ENCODE measurements at places on chromosomes 16 and 17. TPM values are rescaled to one million over a fixed set of nuclear protein-coding genes. Genes with fewer than 3 reads are reported as not detected.

DNA sequence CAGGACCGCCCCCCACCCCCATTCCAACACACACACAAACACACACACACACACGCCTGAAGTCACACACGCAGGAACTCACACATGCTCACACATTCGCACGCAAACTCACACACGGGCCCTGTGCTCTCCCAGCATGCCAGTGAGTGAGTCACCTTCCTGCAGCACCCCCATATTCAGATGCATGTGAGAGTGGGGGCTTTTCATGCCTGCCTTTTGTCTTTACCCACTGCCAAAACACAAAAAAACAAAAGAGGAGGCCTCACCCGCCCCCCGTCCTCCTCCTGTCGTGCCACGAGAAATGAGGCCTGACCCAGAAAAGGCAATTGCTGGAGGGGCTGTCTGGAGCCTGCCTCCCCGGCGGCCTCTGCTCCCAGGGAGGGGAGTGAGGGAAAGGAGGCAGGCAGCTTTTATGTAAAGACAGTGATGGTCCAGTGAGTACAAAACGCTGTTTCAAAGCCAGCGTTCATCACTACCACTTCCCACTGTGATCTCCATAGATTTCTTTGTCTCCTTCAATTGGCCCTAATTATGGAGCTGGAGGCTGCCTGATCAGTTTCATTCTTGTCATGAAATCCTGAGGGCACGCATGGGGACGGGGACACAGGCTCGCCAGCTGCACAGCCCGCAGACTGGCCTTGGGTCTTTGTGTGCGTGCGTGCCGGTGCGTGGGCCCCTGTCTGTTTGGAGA, 29.5 kb upstream of the GSE1 start:
- DNase-seq, result no peak

DNA sequence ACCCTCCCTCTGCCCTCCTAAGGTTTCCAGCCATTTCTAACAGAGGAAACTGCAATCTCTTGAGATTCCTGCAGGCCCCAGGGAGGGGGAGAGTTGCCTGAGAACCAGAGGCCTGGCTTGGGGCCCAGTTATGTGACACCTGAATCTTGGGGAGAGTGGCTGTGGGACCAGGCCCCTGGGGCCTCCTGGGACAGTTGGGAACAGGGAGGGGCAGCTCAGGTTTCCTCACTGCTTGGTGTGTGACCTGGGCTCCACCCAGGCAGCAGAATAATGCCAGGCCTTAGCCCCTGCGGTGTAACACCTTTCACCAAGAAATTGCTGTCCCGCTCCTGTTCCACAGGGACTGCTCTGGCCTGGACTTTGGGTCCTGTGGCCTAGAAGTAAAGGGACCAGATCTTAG, 44.3 kb upstream of the CRHR1 start:
- no peak for DNase-seq

GRCh38 chr16:27962197-27962596, 101.3 kb downstream of the GSG1L start:
- DNase-seq, result no peak

DNA sequence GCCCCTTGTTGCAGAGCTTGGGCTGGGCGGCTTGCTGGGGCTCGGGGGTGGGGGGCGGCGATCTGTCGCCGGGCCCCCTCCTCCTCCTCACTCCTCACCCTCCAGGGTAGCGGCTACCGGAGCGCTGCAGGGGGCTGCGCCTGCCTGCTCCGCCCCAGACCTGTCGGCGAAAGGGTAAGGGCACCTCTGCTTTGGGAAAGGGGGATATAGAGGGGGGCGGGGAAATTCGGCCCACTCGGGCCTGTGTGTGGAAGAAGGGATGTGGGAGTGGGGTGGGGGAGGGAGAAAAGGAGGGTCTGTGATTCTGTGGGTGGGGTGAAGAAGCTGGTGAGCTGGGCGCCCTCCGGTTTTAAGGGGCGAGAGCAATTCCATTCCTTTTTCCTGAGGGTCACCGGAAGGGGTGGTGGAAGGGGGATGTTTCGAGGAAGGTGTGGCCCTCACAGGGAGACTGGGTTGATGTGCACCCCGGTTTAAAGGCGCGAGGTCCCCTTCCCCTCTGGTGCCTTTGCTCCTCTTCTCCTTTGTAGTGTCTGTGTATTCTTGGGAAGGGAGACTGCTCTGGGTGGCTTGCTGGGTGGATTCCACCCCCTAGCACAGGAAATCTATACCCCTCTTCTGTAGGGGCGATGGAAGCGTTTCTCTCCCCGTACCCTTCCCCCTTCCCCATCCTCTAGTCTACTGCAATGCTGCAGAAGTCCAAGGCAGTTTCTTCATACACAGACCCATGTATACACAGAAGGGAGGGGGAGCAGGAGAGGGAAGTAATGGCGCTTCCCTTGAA, 878 bp downstream of the TAOK1 start:
- DNase-seq, result no peak

- peak; percentile 51 for DNase-seq
Measured at GRCh38 chr16:56191156-56191815, at the start of gene GNAO1. Gene GNAO1 (plus strand): TSS chr16:56191489. CDS start chr16:56192236, 747 bp downstream.

GRCh38 chr17:42325026-42325425, 36.7 kb downstream of the STAT5A start:
- DNase-seq, result peak; percentile 87

- DNase-seq, result no peak
Measured at GRCh38 chr17:47299239-47299910, 24.4 kb upstream of the EFCAB13 start.

DNA sequence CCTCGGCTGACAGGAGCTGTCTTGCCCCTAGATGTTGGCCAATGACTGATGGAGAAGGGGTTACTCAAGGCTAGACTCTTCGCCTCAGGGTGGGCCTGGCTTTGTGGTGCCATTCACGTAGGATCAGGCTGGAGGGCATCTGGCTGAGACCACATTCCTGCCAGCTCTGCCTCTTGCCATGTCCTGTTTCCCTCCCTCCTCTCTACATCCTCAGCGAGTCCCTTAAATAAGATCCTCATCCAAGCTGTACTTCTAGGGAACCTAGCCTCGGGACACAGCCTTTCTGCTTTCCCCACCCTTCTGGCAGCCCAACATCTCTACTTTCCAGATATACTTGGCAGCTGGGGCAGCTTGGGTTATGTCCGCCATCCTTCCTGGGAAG, 27.9 kb upstream of the EFCAB13 start:
- DNase-seq, result no peak

- DNase-seq, result no peak
Measured at GRCh38 chr16:66605979-66606751, 1.7 kb downstream of the CMTM3 start.

CDRT15L2 gene
- not detected for total RNA-seq

- DNase-seq, result no peak
Measured at GRCh38 chr17:68199837-68200688, 47.8 kb upstream of the AMZ2 start.
